ENCODE measurements at places on chromosomes 1 and 21.

DNA sequence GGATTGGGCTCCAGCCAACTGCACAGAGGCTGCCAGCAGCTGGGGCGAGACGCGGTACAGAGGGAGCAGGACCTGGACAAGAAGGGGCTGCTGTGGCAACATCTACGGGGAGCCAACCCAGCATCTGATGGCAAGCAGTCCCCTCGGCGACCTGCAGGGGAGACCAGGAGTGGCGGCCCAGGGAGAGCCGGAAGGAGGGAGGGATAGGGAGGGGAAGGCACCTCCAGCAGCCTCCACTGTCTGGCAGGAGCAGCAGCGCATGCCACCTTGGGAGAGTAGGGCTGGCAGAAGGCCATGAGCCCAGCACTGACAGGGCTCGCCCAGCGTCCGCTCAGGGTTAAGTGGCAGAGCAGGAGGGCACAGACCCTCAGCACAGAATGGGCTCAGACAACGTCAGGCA is 17.3 kb downstream of the CHD5 start:
- DNase-seq = peak; percentile 91

- no peak for DNase-seq
Measured at GRCh38 chr1:61370913-61371279, 288.5 kb downstream of the NFIA start.

- DNase-seq = no peak
Measured at GRCh38 chr21:35428489-35428888, 379.4 kb upstream of the RUNX1 start.

DNA sequence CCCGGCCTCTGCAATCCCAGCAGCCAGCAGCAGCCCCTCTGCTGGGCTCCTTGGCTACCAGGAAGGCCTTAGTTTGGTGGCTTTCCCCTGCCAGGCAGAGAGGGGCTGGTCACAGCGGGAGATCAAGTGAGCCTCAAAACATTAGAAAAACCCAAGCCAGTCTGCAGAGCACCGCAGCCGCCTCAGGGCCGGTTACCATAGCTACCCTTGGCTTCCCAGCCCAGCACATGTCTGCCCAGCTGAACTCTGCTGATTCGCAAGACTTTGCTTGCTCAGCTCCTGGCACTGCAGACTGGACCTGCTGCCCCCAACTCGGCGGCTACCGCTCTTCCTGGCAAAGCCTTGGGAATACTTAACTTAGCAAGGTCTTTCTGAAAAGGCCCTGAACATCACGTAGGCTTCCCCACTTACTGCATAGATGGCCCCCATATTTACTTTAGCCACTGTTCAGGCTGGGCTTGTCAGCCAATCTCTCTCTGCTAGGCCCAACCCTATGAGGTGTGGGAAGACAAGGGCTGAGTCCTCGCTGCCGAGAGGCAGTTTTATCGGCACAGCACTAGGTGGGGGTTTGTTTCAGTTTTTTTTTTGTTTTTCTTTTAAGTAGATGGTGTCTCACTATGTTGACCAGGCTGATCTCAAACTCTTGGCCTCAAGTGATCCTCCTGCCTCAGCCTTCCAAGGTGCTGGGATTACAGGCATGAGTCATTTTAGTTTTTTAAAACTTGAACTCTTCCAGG is 28.6 kb upstream of the PLEKHG5 start:
- DNase-seq = peak; percentile 99

DNA sequence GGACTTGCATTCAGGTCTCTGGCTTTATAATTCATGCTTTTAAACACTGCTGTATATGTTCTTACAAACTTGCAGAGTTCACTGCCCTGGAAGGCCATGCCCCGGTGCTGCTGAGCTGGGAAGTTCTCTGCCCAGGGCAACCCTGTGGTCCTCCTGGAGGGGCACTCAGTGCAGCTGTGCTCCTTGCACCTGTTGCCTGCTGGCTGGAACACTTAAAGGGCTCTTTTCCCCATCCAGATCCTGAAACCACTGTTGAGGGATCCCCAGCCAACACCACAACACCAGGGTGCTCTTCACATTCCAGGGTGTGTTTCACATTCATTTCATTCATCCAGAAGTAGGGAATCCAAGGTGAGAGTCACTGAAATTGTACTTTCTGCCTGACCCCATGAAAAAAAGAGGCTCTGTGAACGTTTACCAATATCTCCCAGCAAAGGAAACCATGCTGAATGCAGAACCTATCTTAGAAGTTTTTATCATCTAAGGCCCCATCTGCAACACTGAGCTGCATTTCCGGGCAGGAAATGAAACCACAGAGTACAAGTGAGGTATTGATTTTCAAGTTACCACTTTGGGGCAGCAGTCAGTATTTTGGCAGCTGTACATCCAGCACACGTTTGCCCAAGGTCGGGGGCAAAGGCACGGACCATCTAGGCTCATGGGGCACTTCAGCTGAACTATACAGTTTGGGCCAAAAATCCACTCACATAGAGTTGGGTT is 16.4 kb upstream of the KIAA0040 start:
- DNase-seq = peak; percentile 4

- no peak for DNase-seq
Measured at GRCh38 chr21:40678681-40679284, 168.2 kb downstream of the DSCAM start.
